ENCODE measurements at places on chromosomes 5 and 9.

DNA sequence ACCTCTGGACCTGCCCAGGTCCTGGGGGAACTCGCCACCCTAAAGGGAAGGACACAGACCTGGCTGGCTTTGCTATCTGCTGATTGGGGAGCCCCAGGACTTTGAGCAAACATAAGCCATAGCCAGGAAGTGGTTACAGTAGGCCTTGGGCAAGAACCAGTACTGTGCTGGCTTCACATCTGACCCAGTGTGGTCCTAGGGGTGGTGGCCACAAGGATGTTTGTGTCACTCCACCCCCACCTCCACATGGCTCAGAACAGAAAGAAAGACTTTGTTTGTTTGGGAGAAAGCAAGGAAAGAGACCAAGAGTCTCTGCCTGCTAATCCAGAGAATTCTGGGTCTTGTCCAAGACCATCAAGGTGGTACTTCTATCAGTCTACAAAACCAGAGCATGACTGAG is 334.2 kb downstream of the SPOCK1 start:
- H3K4me3 ChIP-seq, result no peak overlapping the region
- no peaks in the 10 kb centered on the region for H3K27me3 ChIP-seq
- no peak for DNase-seq
- H3K27ac ChIP-seq, result no peak overlapping the region

DNA sequence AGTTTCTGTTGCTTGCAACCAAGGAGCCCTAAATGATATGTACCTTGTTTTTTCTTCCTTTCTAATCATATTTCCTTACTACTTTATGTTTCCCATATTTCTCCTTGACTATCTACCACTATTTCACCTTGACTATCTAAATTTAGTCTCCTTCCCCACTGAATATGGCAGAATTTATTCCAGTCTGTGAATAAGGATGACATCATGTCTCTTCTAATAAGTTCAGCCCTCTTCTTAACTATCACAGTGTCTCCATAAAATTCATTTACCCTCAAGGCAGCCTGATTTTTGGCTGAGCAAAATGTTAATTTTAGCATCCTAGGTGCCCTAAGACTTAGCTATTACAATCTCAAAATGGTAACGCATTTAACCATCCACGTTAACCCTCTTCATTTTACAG is 99.5 kb upstream of the EQTN start:
- H3K27me3 ChIP-seq, result no peaks in the 10 kb centered on the region
- peaks cover 10% of the 10 kb centered on the region for H3K4me1 ChIP-seq
- no peak overlapping the region for H3K4me3 ChIP-seq
- no peak overlapping the region for H3K27ac ChIP-seq
- H3K36me3 ChIP-seq, result no peaks in the 10 kb centered on the region

GRCh38 chr9:130053504-130054324 is at the start of gene GPR107:
TSS of gene GPR107 (plus strand) at chr9:130053906. CDS start at chr9:130053933, 27 bp downstream.
- DNase-seq, result peak; percentile 83
- H3K36me3 ChIP-seq, result peaks cover 9% of the 10 kb centered on the region
- H3K27me3 ChIP-seq, result no peaks in the 10 kb centered on the region
- H3K27ac ChIP-seq, result peak within 1 kb of the TSS; percentile 95
- peaks cover 17% of the 10 kb centered on the region for H3K4me1 ChIP-seq

GRCh38 chr5:138468966-138469539 is 3.8 kb downstream of the EGR1 start:
- H3K27ac ChIP-seq, result no peak overlapping the region
- no peaks in the 10 kb centered on the region for H3K27me3 ChIP-seq
- H3K4me1 ChIP-seq, result peaks cover 24% of the 10 kb centered on the region
- no peak overlapping the region for H3K4me3 ChIP-seq

- peak overlapping the region; percentile 41 for H3K27ac ChIP-seq
- DNase-seq, result no peak
- H3K27me3 ChIP-seq, result no peaks in the 10 kb centered on the region
- peaks cover 56% of the 10 kb centered on the region for H3K4me1 ChIP-seq
- no peak overlapping the region for H3K4me3 ChIP-seq
- H3K36me3 ChIP-seq, result no peaks in the 10 kb centered on the region
Measured at GRCh38 chr5:80985600-80986228, 25.6 kb downstream of the RASGRF2 start.

- no peaks in the 10 kb centered on the region for H3K27me3 ChIP-seq
- peak overlapping the region; percentile 81 for H3K27ac ChIP-seq
- DNase-seq, result peak; percentile 81
- H3K4me3 ChIP-seq, result peak overlapping the region; percentile 22
- H3K4me1 ChIP-seq, result peaks cover 46% of the 10 kb centered on the region
Measured at GRCh38 chr5:172788771-172789686, 18.0 kb upstream of the DUSP1 start.

- H3K4me1 ChIP-seq, result peaks cover 54% of the 10 kb centered on the region
- H3K27ac ChIP-seq, result no peak overlapping the region
- H3K36me3 ChIP-seq, result no peaks in the 10 kb centered on the region
Measured at GRCh38 chr9:93228030-93228429, 44.1 kb downstream of the WNK2 start.

All from heart right ventricle (tissue), 16 donors.